ENCODE measurements at places on chromosomes 3 and 15. TPM values are rescaled to one million over a fixed set of nuclear protein-coding genes. Genes with fewer than 3 reads are reported as not detected.

- DNase-seq, result no peak
Measured at GRCh38 chr3:120368172-120368571, 19.0 kb upstream of the LRRC58 start.

C3orf70 gene
- 9.4 TPM for polyA plus RNA-seq

FBXL22 gene
- polyA plus RNA-seq, result 1.8 TPM

CCR1 gene
- 3.0 TPM for polyA plus RNA-seq

Data from right renal pelvis (tissue), 4 donors.